ENCODE measurements at places on chromosomes 5 and 9.

- no peak for DNase-seq
These were observed 201.0 kb downstream of the WDR70 start for GRCh38 chr5:37580106-37580505.

GRCh38 chr9:134414900-134415425 lies 88.7 kb downstream of the RXRA start:
- DNase-seq, result no peak

GRCh38 chr5:171074747-171075146 lies 212.9 kb downstream of the RANBP17 start:
- no peak for DNase-seq

DNA sequence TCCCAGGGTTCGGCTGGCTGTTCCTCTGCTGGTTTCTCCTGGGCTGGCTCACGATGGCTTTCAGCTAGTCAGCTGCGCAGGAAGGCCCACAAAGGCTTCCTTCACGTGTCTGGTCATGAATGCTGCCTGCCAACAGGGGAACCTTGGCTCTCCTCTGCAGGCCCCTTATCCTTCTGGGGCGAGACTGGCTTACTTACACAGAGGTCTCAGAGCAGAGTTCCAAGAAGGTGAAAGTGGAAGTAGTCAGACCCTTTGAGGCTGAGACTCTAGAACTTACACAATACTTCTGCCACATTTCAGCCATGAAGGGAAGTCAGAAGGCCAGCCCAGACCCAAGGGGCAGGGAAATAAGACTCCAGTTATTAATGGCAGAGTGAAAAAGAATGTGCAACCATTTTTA lies 99.5 kb downstream of the LHFPL2 start:
- no peak for DNase-seq

DNA sequence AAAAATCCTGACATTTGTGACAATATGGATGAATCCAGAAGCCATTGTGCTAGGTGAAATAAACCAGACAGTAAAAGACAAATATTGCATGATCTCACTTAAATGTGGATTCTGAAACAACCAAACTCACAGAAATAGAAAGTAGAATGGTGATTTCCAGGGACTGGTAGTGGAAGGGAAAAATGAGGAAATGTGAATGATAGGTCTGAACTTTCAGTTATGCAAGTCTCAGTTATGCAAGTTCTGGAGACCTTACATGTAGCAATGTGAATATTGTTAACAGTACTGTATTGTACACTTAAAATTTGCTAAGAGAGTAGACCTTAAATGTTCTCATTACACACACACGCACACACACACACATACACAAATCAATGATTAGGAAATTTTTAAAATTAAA lies 84.9 kb downstream of the SLCO4C1 start:
- no peak for DNase-seq

Data from stimulated activated CD8-positive, alpha-beta memory T cell treated with anti-CD3 and anti-CD28 coated beads, Interleukin-2, amount 100 ng/mL, for 1 hour (primary cell).